GM23248 (cell line): ENCODE measurements at places on chromosomes 13 and 19. TPM values are rescaled to one million over a fixed set of nuclear protein-coding genes. Genes with fewer than 3 reads are reported as not detected.

- DNase-seq = no peak
Measured at GRCh38 chr19:40774916-40775631, at the start of gene MIA. Gene MIA, plus strand, starts transcription at chr19:40775521. Its CDS starts 22 bp downstream, at chr19:40775543.

- DNase-seq = peak; percentile 59
Measured at GRCh38 chr13:27130223-27130978, 41.2 kb downstream of the USP12 start.

DNA sequence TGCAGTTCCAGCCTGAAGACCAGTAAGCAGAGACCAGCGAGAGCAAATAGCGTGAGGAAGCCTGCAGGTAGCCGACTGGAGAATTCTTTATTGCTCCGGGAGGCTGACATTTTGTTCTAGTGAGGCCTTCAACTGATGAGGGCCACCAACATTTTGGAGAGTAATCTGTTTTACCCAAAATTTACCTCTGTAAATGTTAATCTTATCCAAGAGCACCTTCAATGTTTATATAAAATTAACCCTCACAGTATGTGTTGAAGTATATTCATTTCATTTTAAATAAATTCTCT lies 546.4 kb upstream of the SLITRK5 start:
- DNase-seq = no peak

ZNF99 gene
- total RNA-seq = not detected in 2 replicates

GRCh38 chr13:62747152-62747551 lies 1331.5 kb upstream of the PCDH20 start:
- no peak for DNase-seq

DNA sequence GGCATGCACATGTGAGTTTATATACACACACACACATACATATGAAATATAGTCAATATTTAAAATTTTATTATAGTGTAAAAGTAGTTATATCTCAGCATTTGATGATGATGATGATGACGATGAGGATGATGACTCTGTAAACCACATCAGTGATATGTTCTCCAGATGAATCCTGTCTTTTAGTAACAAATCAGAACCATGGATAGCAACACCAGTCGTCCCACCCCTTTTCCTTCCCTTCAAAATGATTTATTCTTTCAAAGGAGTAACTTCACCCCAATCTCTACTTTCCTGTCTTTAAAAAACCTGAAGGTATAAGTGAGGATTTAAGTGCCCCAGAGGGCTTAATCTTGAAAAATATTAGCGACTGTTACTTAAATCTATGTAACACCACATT lies 74.1 kb downstream of the DCLK1 start:
- DNase-seq = peak; percentile 10
